Sciatic nerve (tissue), 2 donors: ENCODE measurements at places on chromosomes 3 and 15. TPM values are rescaled to one million over a fixed set of nuclear protein-coding genes. Genes with fewer than 3 reads are reported as not detected.

DNA sequence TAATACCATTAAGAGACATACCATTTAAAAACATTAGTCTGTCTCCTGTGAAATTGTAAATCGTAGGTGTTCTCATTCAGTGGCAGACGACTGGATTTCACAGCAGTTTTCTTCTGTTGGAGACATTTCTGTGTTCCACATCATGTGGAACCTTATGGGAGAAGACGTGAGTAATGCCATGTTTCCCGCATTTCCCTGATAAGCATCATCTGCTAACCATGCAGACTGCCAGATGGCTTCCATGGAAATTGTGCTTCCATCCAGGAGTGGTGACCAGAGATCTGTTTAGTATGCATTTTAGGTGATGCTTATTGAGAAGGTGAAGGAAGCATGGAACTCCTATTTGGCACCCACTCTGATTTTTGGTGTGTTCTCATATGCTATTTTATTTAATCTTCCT is 28.4 kb upstream of the ST3GAL6 start:
- no peak for DNase-seq

- no peak for DNase-seq
These were observed 132.9 kb upstream of the LPP start for GRCh38 chr3:188021041-188021440.

- DNase-seq: no peak
These were observed 1.4 kb downstream of the MGLL start for GRCh38 chr3:127820826-127821313.

DNA sequence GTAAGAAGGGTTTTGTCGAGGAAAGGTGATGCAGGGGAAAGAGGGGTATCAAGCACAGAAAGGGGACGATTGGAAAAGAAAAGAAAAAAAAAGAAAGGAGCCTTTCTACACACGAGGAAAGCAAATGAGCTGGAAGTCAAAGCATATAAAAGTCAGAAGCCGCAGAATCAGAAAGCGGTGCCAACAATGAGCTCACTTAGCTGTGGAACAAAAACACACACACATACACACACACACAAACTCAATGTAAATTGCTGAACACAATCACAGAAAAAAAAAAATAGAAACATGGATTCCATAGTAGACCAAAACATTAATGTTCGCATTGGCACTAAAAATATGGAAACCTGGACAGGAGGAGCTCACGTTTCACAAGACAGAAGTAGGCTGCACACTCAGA is 63.4 kb upstream of the FEZF2 start:
- no peak for DNase-seq

- DNase-seq: no peak
These were observed 230.5 kb upstream of the LRTM1 start for GRCh38 chr3:55158345-55158744.

GRCh38 chr15:93861413-93861812 is 369.9 kb upstream of the MCTP2 start:
- DNase-seq: no peak

- DNase-seq: no peak
These were observed 9.7 kb downstream of the WDR5B start for GRCh38 chr3:122406198-122406597.

DNA sequence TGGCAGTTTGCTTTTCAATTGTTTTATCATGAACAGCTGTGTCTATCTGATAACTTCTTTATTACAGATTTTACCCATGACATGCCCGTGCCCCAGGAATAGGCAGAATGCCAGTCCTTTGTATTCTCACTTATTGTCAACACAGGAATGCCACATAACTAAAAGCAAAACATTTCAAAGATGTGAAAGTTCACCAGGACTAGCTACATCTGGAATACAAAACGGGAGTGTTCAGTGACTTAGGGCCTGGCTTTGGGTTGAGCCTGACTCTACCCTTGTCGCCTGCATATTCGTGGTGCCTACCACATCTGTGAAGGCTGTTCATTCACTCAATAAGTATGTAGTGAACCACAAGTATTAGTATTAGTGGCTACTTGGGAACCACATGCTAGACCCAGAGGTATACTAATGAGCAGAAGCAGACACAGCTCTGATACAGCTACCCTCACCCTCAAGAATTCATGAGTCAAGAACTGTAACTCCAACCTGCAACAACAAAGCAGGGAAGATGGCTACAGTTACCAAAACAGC is 2.9 kb downstream of the TNFSF10 start:
- DNase-seq: no peak

- no peak for DNase-seq
These were observed 286.3 kb downstream of the ZNF385D start for GRCh38 chr3:21464746-21465145.

GRCh38 chr3:46017720-46018119 is 9.6 kb downstream of the XCR1 start:
- DNase-seq: no peak

GRCh38 chr15:100920516-100921135 is 1.5 kb downstream of the LRRK1 start:
- no peak for DNase-seq

TUSC7 gene
- total RNA-seq: not detected

DNA sequence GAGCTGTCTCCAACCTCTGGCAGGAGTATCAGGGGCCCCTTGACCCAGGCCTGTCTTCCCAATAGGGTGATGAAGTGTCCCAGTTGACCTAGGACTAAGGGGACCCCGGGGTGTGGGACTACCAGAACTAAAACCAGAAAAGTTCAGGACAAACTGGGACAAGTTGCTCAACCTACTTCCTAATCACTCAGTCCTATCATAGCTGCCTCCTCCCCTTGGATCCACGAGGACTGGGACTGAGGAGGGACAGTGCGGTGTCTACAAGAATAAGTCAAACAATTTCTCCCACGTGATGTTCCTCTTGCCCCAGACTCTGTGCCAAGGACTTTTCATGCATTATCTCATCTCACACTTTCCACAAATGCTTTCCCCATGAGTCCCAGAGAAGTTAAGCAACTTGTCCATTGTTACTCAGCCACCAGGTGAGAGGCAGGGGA is 49.4 kb upstream of the SLCO2A1 start:
- DNase-seq: no peak

GRCh38 chr3:171860830-171861535 is 17.8 kb downstream of the TMEM212 start:
- DNase-seq: no peak

TMCO5A gene
- total RNA-seq: not detected

CALML4 gene
- 12.8 TPM for total RNA-seq

GRCh38 chr3:49294343-49294742 is 17.3 kb upstream of the C3orf62 start:
- no peak for DNase-seq

DNA sequence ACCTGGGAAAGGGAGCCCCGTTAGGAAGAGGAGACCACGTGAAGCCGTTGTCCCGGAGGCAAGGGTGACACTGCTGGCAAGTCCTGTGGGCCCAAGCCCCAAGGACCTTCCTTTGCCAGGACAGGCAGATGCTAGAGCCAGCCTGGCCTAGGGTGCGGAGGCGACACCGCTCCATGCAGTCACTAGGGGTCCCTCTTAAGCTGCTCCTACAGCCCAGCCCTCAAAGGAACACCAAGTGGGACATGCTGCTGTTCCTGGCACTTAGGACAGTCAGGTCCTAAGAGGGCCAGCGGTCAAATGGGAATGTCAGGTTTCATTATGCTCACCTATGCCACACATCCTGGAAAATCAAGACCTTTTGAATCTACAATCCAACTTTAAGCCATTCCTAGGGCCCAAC is 59.7 kb downstream of the RPN1 start:
- no peak for DNase-seq
